GM23248 (cell line): ENCODE measurements at places on chromosomes 2 and 18. TPM values are rescaled to one million over a fixed set of nuclear protein-coding genes. Genes with fewer than 3 reads are reported as not detected.
A peak's percentile ranks its signal among the peaks of the same experiment; 100 is the strongest.

Gene GKN1
- not detected in 2 replicates for total RNA-seq

Gene DUSP19
- total RNA-seq = 2.3 and 5.3 TPM in 2 replicates

Gene CRYBA2
- total RNA-seq = not detected in 2 replicates

Gene EFHD1
- total RNA-seq = not detected in 2 replicates

Gene ITM2C
- total RNA-seq = 35.0 and 38.9 TPM in 2 replicates

- peak; percentile 79 for DNase-seq
Observed at GRCh38 chr2:60551240-60552077, 2.0 kb downstream of the BCL11A start.

- no peak for DNase-seq
Observed at GRCh38 chr2:159832858-159833257, 34.9 kb upstream of the CD302 start.

- peak; percentile 8 for DNase-seq
Observed at GRCh38 chr2:136985044-136985443, 219.7 kb downstream of the THSD7B start.

DNA sequence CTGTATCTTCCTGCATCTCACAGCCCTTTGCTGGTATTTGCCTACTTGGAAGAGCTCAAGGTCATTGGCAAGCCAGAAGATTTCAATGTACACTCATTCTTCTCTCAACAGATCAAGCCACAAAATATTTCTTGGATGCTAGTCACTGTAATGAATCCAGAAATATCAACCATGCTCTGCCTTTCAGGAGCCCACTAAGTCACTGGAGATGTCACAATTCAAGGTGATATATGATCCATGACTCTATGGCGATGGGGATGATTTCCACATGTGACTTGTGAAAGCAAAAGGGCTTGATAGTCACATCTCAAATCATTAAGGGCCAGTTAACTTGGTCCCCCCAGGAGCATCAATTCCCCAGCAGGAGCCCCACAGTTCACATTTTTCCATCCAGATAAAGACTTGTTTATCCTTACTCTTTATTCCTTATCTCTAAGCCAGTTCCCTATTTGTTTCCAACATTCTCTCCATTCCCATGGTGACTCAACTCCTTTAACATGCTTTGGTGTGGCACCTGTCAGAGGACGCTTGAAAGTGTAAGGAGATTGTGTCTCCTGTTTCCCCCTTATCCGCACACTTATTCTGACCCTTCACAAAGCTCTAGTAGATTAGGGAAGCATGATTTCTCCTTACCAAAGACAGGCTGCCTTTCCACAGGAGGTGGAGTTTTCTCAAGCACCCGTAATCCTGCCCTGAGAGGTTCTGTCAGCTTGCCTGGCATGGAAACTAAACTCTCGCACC is 15.8 kb downstream of the PKDCC start:
- DNase-seq = peak; percentile 67

GRCh38 chr18:2425426-2426317 is 145.6 kb downstream of the METTL4 start:
- peak; percentile 55 for DNase-seq

DNA sequence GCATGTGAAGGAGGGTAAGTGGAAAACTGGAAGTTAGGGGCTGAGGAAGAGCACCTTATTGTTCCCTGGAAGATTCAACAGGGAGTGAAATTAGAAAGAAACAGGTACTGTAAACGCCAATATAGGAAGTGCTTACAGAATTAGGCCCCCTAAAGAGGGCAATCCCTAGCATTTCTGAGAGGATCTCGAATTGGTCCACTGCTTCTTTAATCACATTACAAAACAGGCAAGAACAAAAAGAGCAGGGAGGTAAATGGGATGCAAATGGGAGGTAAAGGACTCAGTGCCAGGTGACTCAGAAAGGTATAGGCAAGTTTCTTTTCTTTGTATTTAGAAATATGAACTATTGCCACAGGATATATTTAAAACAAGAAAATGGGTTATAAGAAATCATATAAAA is 116.4 kb upstream of the FANCL start:
- no peak for DNase-seq

DNA sequence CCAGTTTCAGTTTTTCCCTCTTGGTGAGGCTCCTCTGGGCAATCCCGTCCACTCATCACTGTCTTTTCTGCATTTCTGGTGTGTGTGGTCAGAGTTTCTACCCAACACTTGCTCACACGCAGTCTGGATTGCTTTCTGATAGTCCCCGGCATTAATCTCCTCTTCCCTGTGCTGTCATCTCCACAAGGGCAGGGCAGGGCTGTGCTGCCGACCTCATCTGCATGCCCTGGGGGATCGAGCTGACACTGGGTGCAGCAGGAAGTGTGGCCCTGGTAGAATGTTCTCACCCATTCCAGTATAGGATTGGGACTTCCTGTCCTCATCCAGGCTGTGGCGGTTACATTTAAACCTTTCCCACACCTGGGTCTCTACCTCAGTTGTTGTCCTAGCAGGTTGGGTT is 80.0 kb upstream of the FAM136A start:
- peak; percentile 89 for DNase-seq

DNA sequence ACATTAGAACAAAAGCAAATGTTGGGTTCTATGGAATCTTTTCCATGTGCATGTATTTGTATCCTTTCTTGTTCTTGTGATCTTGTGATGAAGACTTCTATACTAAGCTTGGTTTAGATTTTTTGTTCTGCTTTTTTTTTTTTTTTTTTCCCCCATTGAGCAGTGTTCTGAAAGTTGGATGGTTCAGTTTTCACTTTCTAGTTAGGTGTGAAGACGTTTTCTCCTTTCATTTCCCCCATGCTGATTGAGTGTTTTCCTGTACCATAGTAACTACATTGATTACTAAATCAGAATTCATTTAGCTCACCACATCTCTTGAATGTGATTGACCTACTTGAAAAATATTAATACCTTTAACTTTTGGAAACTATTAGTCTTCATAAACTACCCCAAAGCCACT is 34.1 kb downstream of the NOP58 start:
- DNase-seq = no peak

DNA sequence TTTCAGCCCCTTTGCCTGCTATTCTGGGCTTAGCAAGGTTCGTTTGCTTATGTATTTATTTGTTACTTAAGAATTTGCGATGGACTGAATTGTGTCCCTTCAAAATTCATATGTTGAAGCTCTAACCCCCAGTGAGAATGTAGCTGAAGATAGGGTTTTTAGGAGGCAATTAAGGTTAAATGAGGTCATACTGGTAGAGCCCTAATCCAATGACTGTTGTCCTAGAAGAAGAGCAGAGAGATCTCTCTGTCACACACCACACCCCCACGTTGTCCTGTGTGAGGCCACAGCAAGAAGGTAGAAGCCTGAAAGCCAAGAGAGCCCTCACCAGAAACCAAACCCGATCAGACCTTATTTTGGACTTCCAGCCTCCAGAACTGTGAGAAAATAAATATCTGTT is 66.7 kb downstream of the KIAA1328 start:
- no peak for DNase-seq

GRCh38 chr2:196259507-196260481 is 88.4 kb upstream of the STK17B start:
- DNase-seq = peak; percentile 82

DNA sequence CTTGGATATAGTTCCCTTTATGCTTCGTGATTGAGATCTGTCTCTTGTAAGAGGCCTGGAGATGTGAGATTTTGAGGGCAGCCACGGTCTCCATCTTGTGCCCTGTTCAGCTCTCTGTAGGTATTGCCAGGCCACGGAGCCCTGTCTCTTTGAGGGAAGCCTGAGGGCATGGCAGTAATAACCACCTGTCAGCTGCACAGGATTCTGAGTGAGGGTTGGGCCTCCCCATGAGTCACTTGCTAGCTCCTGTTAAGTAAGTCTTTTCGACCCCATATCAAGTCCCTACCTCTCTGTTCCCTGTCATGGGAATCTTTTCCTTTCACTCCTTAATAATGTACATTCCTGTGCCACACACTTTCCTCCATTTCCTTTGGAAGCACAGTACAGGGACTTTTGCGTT is 20.4 kb downstream of the LYPD6B start:
- no peak for DNase-seq

- peak; percentile 80 for DNase-seq
Observed at GRCh38 chr2:100891906-100892642, 72.1 kb downstream of the NPAS2 start.

- no peak for DNase-seq
Observed at GRCh38 chr2:217857624-217858506, 144.9 kb downstream of the TNS1 start.

DNA sequence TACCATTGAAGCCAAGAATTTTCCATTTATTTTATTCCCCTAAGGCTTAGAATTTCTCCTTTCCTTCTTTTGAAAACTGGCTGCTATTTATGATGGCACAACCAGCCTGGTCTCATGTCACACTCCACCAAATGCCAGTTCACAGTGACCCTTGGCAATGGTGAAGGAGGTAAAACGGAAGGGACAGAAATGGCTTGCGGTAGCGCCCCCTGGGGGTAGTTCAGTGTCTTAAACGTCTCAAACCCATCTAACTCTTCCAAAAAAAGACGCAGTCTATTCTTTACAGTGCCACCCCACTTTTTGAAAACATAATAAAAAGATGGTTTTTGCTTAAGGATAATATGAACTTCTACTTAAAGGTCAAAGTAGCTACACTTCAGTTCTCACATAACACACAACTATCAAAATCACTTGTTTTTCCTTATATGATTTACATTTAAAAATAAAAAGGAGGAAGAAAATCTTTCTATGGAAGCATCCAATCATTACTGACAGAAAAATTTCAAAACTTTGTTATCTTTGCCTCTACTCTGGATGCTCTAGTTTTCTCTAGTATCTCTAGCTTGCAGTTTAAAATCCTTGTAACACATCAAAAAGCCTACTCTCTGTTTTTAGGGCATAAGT is 28.0 kb downstream of the PNO1 start:
- DNase-seq = peak; percentile 60

GRCh38 chr18:7728297-7728696 is 161.2 kb downstream of the PTPRM start:
- no peak for DNase-seq

DNA sequence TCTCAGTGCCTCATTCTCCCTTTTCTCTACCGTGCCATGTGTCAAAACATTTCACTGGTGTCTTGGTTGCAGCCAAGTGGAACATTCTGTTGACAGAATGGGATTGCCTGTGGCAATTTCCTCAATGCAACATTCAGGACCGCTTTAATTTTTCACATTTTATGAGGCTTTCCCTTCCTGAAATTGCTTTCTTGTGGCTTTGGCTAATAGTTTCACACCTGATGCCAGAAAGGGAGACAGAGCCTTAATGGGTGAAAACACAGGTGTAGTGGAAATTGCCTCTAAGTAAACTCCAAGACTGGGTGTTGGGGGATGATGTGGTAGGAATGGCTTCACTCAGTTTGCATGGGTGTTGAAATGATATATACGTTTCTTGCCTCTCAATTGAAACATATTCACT is 278.3 kb downstream of the TSN start:
- DNase-seq = no peak
